ENCODE measurements at places on chromosomes 11 and 22.
A peak's percentile ranks its signal among the peaks of the same experiment; 100 is the strongest.

DNA sequence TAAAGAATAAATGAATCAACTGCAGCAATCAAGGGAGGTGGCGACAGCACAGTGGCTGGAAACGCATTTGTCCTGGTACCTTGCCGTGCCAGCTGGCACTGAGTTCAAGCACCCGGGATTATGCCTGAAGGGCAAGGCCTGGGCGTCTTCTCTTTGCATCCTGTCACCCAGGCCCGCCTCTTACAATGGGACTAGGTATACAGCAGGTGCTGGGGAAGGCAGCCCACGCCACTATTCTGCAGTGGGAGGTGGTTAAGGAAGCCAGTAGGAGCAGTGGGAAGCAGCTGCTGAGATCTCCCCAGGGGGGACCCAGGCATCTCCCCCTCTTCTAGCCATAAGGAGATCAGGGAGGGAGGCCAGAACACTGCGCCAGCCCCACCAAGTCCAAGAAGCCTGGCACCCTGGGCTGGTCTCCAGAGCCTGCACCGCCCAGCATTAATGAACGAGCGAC lies 15.3 kb upstream of the BAIAP2L2 start:
- no peak for DNase-seq

- peak; percentile 42 for DNase-seq
Measured at GRCh38 chr22:40533712-40534378, 102.7 kb downstream of the MRTFA start.

- peak; percentile 39 for DNase-seq
Measured at GRCh38 chr11:128283451-128283850, 303.9 kb downstream of the ETS1 start.

DNA sequence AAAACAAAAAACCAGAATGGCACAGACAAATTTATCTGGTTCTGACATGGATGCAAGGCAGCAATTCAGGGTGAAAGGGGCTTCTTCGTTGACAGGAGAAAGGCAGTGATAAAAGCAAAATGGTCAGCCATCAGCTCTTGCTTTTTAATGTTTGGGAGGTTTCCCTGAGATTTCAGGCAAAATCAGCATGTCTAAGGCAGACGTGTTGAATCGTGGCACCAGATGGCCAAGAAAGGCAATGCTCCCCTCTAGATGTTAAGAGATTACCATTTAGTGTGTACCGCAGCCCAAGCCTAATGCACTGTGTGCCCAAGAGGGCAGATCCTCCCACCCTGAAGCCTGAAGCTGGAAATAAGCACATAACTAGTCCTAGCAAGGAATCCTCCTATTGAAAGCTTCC lies 88.8 kb upstream of the GALNT18 start:
- no peak for DNase-seq

DNA sequence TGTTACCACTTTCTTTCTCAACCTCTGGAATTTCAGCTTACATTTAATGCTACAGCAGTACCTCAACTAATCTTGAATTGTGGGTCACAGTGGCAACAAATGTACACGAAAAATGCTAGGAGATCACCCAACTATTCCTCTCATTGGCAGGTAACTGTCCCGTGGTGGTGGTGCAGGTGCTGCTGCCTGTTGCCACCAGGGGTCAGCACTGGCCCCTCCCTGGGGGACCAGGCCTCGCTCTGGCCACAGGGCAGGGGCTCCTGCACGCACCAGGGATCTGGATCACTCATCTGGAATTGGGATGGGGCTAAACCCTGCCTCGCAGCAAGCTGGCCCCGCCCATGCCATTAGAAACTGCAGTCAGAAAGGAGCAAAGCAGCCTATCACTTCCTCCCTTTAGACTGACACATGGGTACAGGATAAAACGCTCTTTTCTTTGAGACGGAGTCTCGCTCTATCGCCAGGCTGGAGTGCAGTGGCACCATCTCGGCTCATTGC lies 6.9 kb upstream of the POLDIP3 start:
- peak; percentile 86 for DNase-seq

DNA sequence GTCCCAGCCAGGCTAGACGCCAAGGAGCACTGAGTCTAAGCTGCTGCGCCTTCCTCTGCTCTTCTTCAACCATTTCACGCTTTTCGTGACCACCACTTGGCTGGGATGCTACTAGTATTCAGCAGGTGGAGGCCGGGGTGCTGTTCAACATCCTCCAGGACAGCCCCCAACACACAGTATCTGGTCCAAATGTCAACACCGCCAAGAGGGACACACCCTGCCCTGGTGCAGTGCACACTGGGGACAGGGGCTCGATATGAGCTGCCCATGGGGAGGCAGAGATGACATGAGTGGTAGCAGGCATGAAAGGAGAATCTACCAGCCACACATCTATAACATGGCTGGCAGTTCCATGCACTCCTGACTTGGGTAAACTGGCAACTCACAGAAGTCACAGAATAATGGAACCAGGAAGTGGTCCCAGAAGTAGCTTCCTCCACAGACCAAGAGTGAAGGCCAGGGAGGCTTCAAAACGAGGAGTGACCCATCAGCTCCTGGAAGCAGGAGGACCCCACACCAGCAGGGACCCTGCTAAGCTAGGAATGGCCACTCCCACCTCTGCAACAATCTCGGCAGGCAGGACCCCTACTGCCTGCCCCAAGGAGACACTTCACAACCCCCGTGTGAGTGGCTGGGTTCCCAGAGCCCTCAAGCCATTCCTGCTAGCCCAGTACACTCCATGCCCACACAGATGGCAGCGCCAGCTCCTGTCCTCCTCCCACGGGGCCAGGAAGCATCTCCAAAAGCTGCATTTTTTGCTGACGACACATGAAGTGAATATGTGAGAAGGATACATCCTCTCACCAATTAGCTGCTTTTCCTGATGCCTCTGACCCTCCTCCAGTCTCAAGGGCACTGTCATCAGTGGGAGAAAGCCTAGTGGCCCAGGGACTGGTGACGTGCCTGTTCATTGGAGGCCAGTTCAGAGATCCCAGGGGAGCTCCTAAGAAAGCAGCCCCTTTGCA lies 78.8 kb downstream of the DGCR2 start:
- DNase-seq: no peak

DNA sequence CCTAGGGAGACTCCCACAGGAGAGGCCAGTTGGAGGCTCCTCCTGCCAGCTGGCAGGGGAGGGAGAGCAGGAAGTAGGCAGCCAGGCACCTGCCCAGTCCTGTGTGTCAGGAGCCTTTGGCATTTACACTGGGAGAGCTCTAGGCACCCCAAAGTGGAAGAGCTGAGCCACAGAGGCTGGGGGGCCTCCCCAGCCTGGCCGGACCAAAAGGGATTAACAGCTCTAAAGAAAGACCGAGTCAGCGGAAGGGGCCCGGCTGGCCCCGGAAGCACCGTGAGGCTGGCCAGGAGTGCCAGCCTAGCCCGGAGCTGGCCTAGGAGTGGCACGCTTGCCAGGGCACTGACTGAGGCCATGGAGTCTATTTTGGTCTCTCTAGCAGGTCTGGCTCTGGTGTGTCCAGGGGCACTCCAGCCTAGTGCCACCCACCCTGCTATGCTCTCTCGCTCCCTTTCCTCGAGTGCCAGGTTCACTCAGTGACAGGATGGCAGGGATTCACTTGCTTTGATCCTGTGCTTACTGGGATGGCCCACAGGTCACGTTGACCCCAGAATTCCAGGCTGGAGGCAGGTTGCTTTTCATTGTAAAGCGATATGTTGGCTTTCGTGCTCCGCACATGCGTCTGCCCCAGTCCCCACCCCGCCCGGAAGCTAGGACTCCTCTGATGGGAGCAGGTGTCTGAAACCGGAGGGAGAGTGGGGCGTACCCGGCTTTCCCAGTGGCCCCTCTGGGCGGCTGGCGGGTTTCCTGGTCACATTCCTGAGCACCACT lies 3.3 kb upstream of the KMT5B start:
- DNase-seq: peak; percentile 57

DNA sequence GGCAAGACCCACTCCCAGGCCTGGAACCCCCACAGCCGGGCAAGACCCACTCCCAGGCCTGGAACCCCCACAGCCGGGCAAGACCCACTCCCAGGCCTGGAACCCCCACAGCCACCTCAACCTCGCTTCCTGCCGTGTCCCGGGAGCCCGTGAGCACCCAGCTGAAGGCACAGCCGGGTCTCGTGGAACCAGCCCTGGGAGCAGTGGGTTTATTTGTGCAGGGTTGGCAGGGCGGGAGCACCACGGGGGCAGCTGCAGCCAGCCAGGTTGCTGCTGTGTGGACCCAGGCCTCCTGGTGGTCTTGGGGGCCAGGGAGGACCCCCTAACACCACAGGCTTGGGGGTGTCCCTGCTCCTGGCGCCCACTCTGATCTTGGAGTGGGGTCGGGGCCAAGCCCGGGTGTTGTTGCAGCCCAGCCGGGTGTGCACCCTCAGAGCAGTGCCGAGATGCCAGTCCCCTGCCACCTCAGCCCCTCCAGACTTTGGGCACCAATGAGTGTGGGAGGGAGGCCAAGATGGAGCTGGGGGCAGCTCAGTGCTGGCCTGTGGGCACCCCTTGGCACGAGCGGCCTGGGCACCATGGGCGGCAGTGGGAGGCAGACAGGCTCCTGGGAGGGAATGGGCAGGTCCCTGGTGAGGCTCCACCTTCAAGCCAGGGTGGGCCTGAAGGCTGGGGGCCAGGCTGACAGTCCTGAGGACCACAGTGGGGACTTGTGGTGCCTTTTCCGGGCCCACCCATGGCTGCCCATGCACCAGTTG lies 8.2 kb upstream of the PKP3 start:
- no peak for DNase-seq
